CD4-positive, alpha-beta T cell treated with Interleukin-15 for 4 hours (primary cell): ENCODE measurements at places on chromosomes 16 and 17.

GRCh38 chr16:801584-802363 lies 1.2 kb upstream of the GNG13 start:
- DNase-seq: no peak

DNA sequence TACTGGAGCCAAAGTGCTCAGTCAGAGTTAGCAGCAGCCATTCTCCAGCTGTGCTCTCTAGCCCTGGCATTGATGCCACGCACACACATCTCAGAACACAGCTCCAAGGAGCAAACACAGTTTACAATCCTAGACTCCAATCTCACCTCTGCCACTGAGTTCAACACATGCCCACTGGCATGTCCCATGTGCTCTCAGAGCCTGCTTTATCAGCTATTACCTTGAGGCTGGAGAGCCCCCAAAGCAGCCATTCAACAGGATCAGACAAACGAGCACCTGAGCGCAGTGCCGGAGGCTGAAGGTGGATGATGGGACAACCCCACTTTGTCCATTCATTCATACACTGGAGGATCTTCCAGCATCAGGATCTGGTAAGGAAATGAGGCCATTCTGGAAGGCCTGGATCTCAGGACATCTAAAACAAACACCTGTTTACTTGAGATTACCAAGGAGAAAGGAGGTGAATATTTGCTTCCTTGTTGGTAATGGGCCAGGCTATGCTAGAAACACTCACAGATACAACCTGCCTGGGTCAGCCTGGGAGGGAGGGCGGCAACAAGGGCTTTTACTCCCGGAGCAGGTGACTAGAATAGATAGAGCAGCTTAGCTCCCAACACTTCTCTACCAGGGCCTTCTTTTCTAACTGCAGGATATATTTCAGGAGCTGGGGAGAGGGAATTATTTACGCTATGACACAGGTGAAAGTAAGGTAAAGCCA lies 25.4 kb downstream of the RANBP10 start:
- DNase-seq: no peak

- no peak for DNase-seq
These were observed 26.9 kb downstream of the MPG start for GRCh38 chr16:104928-105327.

DNA sequence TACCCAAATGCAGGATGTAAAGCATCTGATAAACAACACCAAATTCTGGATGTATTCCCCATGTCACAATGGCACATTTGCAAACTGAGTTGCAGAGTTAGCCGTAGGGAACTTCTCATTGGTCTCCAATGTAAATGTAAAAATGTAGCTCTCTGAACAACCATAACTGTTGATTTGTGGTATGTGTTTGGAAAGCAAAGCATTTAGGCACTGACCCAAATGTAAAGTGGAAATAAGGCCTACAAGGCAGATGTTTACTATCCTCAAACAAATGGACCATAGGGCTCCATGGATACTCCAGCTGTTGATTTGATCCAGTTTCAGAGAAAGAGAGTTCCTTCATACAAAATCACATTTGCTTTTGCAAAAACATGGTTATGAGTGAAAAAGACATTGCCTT lies 223.0 kb upstream of the ELAC2 start:
- no peak for DNase-seq
